HepG2 (cell line): ENCODE measurements at places on chromosomes 2 and 18. TPM values are rescaled to one million over a fixed set of nuclear protein-coding genes. Genes with fewer than 3 reads are reported as not detected.

- DNase-seq, result peak; percentile 23
- H3K4me3 ChIP-seq, result no peak overlapping the region
- H3K27me3 ChIP-seq, result no peaks in the 10 kb centered on the region
- H3K4me1 ChIP-seq, result no peaks in the 10 kb centered on the region
These were observed 198.9 kb upstream of the NABP1 start for GRCh38 chr2:191478799-191479679.

DNA sequence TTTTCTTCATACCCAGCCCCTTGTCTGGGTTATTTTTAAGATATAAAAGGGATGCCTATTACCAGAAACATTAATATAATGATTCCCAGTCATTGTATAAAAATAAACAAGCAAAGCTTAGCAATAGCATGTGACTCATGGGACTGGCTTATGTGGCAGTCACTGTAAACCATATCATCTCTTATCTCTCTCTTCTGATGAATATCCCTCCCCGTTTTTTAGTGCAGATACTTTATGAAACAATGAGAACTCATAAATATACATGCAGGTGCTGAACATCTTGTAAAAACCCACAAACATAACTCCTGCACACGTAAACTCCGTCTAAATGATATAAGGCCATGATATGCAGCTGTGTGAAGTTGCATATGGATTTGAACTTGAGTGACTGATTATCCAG lies 154.9 kb downstream of the MGAT5 start:
- H3K27me3 ChIP-seq, result no peaks in the 10 kb centered on the region
- H3K27ac ChIP-seq, result no peak overlapping the region
- peaks cover 25% of the 10 kb centered on the region for H3K4me1 ChIP-seq
- H3K4me3 ChIP-seq, result no peak overlapping the region

DNA sequence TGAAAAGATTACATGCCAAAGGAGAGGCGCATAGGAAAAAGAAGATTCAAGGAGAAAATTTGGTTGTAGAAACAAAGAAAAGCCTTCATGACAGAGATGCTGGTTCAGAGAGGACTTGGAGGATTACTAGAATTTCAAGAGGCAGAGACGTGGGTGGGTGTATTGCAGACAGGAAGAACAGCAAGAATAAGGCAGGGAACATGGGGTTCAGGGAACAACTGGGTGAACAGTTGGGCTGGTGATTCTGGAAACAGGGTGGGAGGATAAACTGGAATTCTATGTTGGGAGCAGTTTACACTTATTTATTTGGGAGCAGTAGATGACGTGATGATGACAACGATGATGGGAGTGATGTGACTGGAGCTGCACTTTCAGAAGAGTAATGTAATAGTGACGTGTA lies 18.4 kb upstream of the GMCL1 start:
- H3K27ac ChIP-seq, result no peak overlapping the region
- DNase-seq, result no peak
- H3K36me3 ChIP-seq, result peaks cover 80% of the 10 kb centered on the region
- H3K27me3 ChIP-seq, result no peaks in the 10 kb centered on the region

DNA sequence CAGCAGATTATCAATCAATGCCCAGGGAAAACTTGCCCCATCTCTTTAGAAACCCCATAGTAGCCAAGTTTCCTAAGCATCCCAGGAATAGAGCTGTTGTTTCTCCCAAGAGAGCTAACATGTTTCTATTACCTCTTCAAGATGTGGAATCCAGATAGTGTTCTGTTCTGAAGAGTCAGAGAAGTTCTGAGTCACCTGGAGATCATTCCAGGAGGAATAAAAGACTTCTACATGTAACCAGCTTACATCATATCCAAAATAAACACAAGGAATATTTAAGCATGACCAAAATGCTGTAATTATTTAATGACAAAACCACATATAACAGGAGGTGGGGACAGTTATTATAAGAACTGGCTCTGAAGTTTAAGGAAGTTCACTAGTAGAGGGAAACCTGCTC lies 51.0 kb upstream of the GORASP2 start:
- H3K36me3 ChIP-seq, result no peaks in the 10 kb centered on the region
- no peak for DNase-seq
- H3K4me1 ChIP-seq, result no peaks in the 10 kb centered on the region
- no peak overlapping the region for H3K4me3 ChIP-seq
- peaks cover 12% of the 10 kb centered on the region; the same call in 2 of the 3 replicates for H3K27me3 ChIP-seq

GRCh38 chr2:178796079-178796677 lies 11.0 kb downstream of the TTN start:
- H3K27ac ChIP-seq, result no peak overlapping the region
- H3K4me1 ChIP-seq, result no peaks in the 10 kb centered on the region
- no peaks in the 10 kb centered on the region for H3K36me3 ChIP-seq
- peaks cover 23% of the 10 kb centered on the region; the same call in 1 of the 3 replicates for H3K27me3 ChIP-seq
- no peak overlapping the region for H3K4me3 ChIP-seq
- DNase-seq, result peak; percentile 10

The RAD51AP2 gene
- 0.05 and 0.12 TPM in 2 replicates for polyA plus RNA-seq

- no peak for DNase-seq
- H3K4me3 ChIP-seq, result no peak overlapping the region
- no peaks in the 10 kb centered on the region for H3K27me3 ChIP-seq
- no peak overlapping the region for H3K27ac ChIP-seq
- no peaks in the 10 kb centered on the region for H3K36me3 ChIP-seq
- H3K4me1 ChIP-seq, result peaks cover 14% of the 10 kb centered on the region
These were observed 134.3 kb downstream of the MEP1B start for GRCh38 chr18:32324181-32324580.

DNA sequence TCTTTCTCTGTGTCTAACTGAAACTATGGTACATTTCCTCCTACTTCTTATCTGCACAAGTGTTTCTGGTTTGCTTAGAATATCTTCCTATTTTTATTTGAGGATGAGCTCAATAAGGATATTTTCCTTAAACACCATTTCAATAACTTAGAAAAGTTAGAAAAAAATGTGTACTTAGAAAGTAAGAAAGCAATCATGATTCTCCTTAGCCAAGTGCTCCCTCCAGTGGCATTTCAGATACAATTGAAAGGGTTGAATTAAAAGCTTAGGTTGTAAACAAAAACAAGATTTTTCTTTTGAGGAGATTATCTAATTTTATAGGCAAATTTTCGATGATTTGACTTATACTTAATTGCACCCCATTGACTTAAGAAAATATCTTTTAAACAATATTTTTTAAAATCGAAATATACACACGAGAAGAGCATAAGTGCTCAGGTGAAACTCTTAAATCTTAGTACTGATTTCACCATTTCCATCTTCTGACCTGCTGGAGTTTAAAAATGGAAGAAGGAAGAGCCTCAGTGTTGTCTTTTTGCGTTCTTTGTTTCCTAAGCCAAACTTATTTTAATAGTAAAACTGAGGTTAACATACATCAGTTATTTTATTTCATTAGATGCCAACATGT lies 26.9 kb downstream of the C18orf63 start:
- no peaks in the 10 kb centered on the region for H3K4me1 ChIP-seq
- H3K27ac ChIP-seq, result no peak overlapping the region
- H3K36me3 ChIP-seq, result no peaks in the 10 kb centered on the region
- peak; percentile 58 for DNase-seq

GRCh38 chr2:3079959-3080948 lies 297.4 kb downstream of the EIPR1 start:
- H3K27ac ChIP-seq, result no peak overlapping the region
- H3K36me3 ChIP-seq, result no peaks in the 10 kb centered on the region
- H3K27me3 ChIP-seq, result peaks cover 16% of the 10 kb centered on the region
- no peak overlapping the region for H3K4me3 ChIP-seq
- H3K4me1 ChIP-seq, result no peaks in the 10 kb centered on the region
- DNase-seq, result no peak

- peaks cover 56% of the 10 kb centered on the region for H3K4me1 ChIP-seq
- H3K4me3 ChIP-seq, result no peak overlapping the region
- no peak overlapping the region for H3K27ac ChIP-seq
- H3K36me3 ChIP-seq, result no peaks in the 10 kb centered on the region
- peaks cover 16% of the 10 kb centered on the region for H3K27me3 ChIP-seq
These were observed 9.5 kb upstream of the SMAD7 start for GRCh38 chr18:48959921-48960920.

- H3K27me3 ChIP-seq, result no peaks in the 10 kb centered on the region; the same call in none of the 2 replicates
- no peak overlapping the region for H3K4me3 ChIP-seq
- H3K27ac ChIP-seq, result no peak overlapping the region
- H3K4me1 ChIP-seq, result peaks cover 9% of the 10 kb centered on the region; the same call in 1 of the 2 replicates
These were observed 62.2 kb downstream of the PAPOLG start for GRCh38 chr2:60818272-60818671.

The ADD2 gene
- polyA plus RNA-seq, result 0.05 and 0.07 TPM in 2 replicates

The MDH1B gene
- 0.12 and 0.17 TPM in 2 replicates for polyA plus RNA-seq

- H3K4me1 ChIP-seq, result peaks cover 27% of the 10 kb centered on the region
- no peak overlapping the region for H3K4me3 ChIP-seq
- peak; percentile 70 for DNase-seq
- no peaks in the 10 kb centered on the region for H3K36me3 ChIP-seq
These were observed 67.4 kb upstream of the STAM2 start for GRCh38 chr2:152242787-152243472.

DNA sequence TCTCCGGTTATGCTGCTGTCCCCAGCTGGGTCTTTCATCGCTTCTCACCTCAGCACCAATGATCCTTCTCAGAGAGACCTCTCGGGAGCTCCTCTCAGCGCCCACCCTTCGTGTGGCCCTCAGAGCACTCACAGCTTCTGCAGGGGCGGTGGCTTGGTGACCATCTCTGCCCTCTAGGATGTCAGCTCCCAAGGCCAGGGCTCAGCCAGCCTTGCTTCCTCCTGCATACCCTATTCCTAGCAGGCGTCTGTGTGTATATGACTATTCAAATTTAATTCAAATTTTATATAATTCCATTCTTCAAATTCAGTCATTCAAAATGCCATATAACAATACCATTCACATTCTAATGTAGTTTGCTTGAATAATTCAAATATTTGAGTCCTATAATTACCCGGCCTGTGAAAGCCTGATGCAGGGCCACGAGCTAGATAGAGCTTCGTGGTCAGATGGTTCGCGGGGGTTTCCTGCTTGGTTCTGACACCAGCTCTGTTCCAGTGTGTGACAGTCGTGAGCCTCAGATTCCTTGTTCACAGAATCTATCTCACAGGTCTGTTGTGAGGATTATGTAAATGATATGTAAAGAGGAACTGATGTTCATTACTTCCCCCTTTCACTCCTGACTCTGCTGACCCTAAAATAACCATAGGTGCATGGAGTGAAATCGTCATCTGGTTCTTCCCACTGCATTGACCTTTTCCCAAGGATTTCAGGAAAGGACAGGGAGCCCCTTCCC lies 94.0 kb upstream of the CNGA3 start:
- no peak overlapping the region for H3K27ac ChIP-seq
- peaks cover 1% of the 10 kb centered on the region; the same call in 1 of the 2 replicates for H3K27me3 ChIP-seq
- DNase-seq, result no peak
- H3K36me3 ChIP-seq, result no peaks in the 10 kb centered on the region

The ATP8B1 gene
- 2.3 and 2.8 TPM in 2 replicates for polyA plus RNA-seq

GRCh38 chr2:216215658-216216390 lies 106.7 kb downstream of the XRCC5 start:
- no peak overlapping the region for H3K4me3 ChIP-seq
- peak; percentile 59 for DNase-seq
- no peak overlapping the region for H3K27ac ChIP-seq
- no peaks in the 10 kb centered on the region for H3K27me3 ChIP-seq
- H3K4me1 ChIP-seq, result no peaks in the 10 kb centered on the region

The IL18R1 gene
- polyA plus RNA-seq, result 0.01 and 0.08 TPM in 2 replicates

DNA sequence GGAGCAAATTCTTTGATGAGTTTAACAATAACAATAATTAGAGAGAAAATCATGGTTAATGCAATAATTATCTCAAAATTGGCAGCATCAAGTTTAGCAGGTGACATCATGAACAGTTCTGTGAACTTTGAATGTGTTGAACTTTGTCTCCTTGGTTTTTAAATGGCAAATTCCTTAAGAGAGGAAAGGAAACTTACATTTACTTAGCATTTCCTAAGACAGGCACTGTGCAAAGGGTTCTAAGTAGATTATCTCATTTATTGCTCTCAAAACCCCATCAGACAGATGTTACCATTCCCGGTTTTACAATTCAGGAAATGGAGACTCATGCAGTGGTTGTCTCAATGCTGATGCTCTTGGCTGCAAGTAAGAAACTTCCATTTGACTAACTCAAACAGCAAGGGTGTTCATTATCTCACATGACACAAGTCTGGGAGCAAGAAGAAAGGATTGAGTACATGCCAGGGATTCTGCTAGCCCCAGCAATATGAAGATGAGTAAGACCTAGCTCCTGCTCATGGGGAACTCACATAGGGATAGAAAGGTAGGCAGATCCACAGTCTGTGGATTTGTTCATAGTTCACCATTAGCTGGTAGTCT lies 81.3 kb upstream of the ITGA6 start:
- no peak overlapping the region for H3K4me3 ChIP-seq
- DNase-seq, result no peak
- peaks cover 14% of the 10 kb centered on the region for H3K4me1 ChIP-seq
- H3K27ac ChIP-seq, result no peak overlapping the region
- peaks cover 3% of the 10 kb centered on the region; the same call in 1 of the 2 replicates for H3K27me3 ChIP-seq
- no peaks in the 10 kb centered on the region for H3K36me3 ChIP-seq

The CFAP221 gene
- polyA plus RNA-seq, result not detected in 2 replicates

DNA sequence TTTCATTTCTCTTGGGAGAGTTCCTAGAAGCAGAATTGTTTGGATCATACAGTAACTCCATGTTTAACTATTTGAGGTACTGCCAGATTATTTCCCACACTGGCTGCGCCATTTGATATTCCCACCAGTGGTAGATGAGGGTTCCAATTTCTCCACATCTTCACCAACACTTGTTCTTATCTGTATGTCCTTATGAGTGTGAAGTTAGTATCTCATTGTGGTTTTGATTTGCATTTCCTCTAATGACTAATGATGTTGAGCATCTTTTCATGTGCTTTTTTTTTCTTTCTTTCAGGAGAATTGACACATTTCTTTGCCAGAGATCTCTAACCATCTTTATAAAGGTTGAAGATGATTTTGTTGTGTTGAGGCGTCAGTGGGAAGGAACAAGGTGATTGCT lies 4.1 kb upstream of the MGAT5 start:
- H3K4me3 ChIP-seq, result no peak overlapping the region
- no peak for DNase-seq
- peaks cover 23% of the 10 kb centered on the region for H3K36me3 ChIP-seq
- no peaks in the 10 kb centered on the region for H3K27me3 ChIP-seq
- no peak overlapping the region for H3K27ac ChIP-seq
